ENCODE measurements at places on chromosomes 4 and X.
A peak's percentile ranks its signal among the peaks of the same experiment; 100 is the strongest.

DNA sequence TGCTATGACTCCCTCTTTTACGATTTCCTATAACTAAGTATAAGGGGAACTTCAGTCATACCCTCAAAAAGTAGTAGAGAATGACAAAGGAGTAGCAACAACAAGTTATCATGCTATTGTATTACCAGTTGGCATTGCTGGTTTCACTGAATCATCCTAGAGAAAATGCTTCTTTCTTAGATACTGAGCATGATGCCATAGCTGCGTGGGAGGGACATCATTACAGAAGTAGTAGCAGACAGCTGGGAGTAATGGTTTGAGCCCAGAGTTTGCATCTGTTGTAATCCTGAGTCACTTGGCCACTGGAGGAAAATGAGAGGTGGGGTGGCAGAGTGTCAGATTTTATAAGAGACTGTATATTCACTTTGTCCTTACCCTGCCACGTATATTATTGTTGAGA is 38.6 kb downstream of the MTMR1 start:
- no peaks in the 10 kb centered on the region for H3K27me3 ChIP-seq
- no peak overlapping the region for H3K27ac ChIP-seq
- no peaks in the 10 kb centered on the region for H3K36me3 ChIP-seq
- no peak overlapping the region for H3K4me3 ChIP-seq
- H3K4me1 ChIP-seq: no peaks in the 10 kb centered on the region

DNA sequence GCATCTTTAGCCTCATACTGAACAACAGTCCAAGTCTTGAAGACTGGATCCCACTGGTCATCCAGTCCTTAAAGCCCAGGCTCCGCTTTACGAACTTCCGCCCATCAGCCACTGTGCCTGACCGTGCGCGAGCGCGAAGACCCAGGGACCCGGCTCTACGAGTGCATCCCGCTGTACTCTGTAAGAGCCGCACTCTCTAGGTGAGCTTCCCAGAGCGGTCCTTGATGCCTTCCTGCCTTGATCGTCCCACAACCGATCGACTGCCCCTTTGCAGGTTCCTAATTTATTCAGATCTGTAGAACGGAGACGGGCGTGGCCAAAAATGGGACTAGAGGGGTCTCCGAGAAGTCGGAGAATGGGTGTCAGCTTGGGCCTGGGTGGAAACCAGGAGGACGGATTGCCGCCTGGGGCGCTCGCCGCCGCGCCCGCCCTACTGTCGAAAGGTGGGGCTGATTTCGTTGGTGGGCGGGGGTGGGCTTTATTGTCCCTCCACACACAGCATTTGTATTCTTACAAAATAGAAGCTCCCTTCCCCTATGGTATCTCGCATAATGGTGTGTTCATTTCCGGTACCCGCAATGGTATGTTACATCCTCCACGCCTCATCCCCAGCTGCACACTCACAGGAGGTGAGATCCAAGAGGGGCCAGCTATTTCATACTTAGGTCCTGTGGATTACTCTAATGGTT is 42.3 kb upstream of the FAM156A start:
- H3K4me1 ChIP-seq: no peaks in the 10 kb centered on the region
- H3K4me3 ChIP-seq: no peak overlapping the region
- no peak overlapping the region for H3K27ac ChIP-seq
- H3K36me3 ChIP-seq: no peaks in the 10 kb centered on the region
- H3K27me3 ChIP-seq: no peaks in the 10 kb centered on the region

- no peak for DNase-seq
- no peaks in the 10 kb centered on the region for H3K27me3 ChIP-seq
- no peak overlapping the region for H3K27ac ChIP-seq
- H3K36me3 ChIP-seq: no peaks in the 10 kb centered on the region
- no peak overlapping the region for H3K4me3 ChIP-seq
- H3K4me1 ChIP-seq: no peaks in the 10 kb centered on the region
Observed at GRCh38 chr4:6192245-6192644, 8.1 kb downstream of the JAKMIP1 start.

- no peaks in the 10 kb centered on the region for H3K36me3 ChIP-seq
- no peak overlapping the region for H3K4me3 ChIP-seq
- no peak overlapping the region for H3K27ac ChIP-seq
- peaks cover 2% of the 10 kb centered on the region for H3K27me3 ChIP-seq
- no peaks in the 10 kb centered on the region for H3K4me1 ChIP-seq
Observed at GRCh38 chrX:793216-793770, 162.7 kb downstream of the SHOX start.

GRCh38 chr4:114041117-114041475 is 61.6 kb upstream of the ARSJ start:
- no peak overlapping the region for H3K27ac ChIP-seq
- H3K4me1 ChIP-seq: no peaks in the 10 kb centered on the region
- no peak for DNase-seq
- no peak overlapping the region for H3K4me3 ChIP-seq

GRCh38 chrX:12906046-12906761 is at the start of gene TLR8:
TSS of gene TLR8 (plus strand) at chrX:12906620. CDS start at chrX:12906707, 87 bp downstream.
- DNase-seq: no peak
- H3K36me3 ChIP-seq: no peaks in the 10 kb centered on the region
- no peaks in the 10 kb centered on the region for H3K4me1 ChIP-seq
- H3K27me3 ChIP-seq: no peaks in the 10 kb centered on the region
- H3K27ac ChIP-seq: no peak within 1 kb of the TSS
- no peak within 1 kb of the TSS for H3K4me3 ChIP-seq

GRCh38 chr4:83170952-83171399 is 56.4 kb upstream of the PLAC8 start:
- no peaks in the 10 kb centered on the region for H3K4me1 ChIP-seq
- H3K36me3 ChIP-seq: no peaks in the 10 kb centered on the region
- no peak overlapping the region for H3K4me3 ChIP-seq
- H3K27me3 ChIP-seq: no peaks in the 10 kb centered on the region
- H3K27ac ChIP-seq: no peak overlapping the region

DNA sequence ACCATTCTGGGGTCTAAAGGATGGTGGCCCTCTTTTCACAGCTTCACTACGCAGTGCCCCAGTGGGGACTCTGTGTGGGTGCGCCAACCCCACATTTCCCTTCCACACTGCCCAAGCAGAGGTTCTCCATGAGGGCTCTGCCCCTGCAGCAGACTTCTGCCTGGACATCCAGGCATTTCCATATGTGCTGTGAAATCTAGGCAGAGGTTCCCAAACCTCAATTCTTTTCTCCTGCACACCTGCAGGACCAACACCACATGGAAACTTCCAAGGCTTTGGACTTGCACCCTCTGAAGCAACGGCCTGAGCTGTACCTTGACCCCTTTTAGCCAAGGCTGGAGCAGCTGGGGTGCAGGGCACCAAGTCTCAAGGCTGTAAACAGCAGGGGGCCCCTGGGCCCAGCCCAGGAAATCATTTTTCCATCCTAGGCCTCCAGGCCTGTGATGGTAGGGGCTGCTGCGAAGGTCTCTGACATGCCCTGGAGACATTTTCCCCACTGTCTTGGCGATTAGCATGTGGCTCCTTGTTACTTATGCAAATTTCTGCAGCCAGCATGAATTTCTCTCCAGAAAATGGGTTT is 30.1 kb downstream of the HMGB3 start:
- H3K27ac ChIP-seq: no peak overlapping the region
- DNase-seq: no peak
- H3K4me1 ChIP-seq: no peaks in the 10 kb centered on the region
- no peaks in the 10 kb centered on the region for H3K36me3 ChIP-seq
- no peaks in the 10 kb centered on the region for H3K27me3 ChIP-seq
- no peak overlapping the region for H3K4me3 ChIP-seq

GRCh38 chr4:117560329-117560728 is 474.0 kb upstream of the NDST3 start:
- no peak for DNase-seq
- no peaks in the 10 kb centered on the region for H3K36me3 ChIP-seq
- no peak overlapping the region for H3K4me3 ChIP-seq
- H3K27me3 ChIP-seq: no peaks in the 10 kb centered on the region

DNA sequence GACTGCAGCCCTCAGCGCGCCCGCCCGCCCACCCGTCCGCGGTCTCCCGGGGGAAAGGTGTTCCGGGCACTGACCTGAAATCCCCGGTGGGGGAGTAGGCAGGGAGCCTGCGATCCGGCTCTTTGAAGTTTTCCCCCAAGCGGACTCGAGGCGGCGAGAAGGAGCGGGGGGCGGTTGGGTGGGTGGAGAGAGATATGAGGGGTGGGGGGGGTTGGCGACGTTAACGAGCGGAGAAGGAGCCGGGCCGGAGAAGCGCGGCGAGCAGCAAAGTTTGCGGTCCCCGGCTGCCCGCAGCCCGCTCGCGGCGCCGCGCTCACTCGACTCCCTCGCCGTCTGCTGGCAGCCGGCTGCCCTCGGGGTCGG is 636 bp downstream of the BCOR start:
- H3K4me1 ChIP-seq: no peaks in the 10 kb centered on the region
- no peaks in the 10 kb centered on the region for H3K27me3 ChIP-seq
- peak overlapping the region; percentile 65 for H3K4me3 ChIP-seq

DNA sequence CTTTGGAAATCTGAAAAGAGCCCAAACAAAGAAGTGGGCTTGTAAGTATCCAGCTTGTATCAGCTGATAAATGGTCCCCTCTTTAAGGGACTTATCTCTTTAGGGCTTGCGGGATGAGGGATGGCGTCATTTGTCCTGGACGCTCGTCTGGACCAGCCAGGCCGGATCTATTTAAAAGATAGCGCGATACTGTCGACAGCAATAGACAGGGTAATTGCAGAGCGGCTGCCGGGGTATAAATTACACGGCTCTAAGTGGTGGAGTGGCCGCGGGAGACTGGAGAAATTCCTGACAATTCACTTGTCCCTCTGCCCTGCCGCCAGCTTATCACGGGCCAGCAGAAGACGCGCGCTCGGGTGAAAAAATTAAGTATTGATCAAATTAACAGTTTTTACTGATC is 90.7 kb downstream of the FAM53A start:
- H3K4me3 ChIP-seq: no peak overlapping the region
- DNase-seq: no peak
- H3K27ac ChIP-seq: no peak overlapping the region
- H3K27me3 ChIP-seq: no peaks in the 10 kb centered on the region
- H3K4me1 ChIP-seq: no peaks in the 10 kb centered on the region
- H3K36me3 ChIP-seq: no peaks in the 10 kb centered on the region

- no peaks in the 10 kb centered on the region for H3K36me3 ChIP-seq
- H3K27me3 ChIP-seq: no peaks in the 10 kb centered on the region
- no peak for DNase-seq
- no peak overlapping the region for H3K4me3 ChIP-seq
- no peaks in the 10 kb centered on the region for H3K4me1 ChIP-seq
Observed at GRCh38 chr4:81106150-81106549, 75.6 kb downstream of the BMP3 start.

DNA sequence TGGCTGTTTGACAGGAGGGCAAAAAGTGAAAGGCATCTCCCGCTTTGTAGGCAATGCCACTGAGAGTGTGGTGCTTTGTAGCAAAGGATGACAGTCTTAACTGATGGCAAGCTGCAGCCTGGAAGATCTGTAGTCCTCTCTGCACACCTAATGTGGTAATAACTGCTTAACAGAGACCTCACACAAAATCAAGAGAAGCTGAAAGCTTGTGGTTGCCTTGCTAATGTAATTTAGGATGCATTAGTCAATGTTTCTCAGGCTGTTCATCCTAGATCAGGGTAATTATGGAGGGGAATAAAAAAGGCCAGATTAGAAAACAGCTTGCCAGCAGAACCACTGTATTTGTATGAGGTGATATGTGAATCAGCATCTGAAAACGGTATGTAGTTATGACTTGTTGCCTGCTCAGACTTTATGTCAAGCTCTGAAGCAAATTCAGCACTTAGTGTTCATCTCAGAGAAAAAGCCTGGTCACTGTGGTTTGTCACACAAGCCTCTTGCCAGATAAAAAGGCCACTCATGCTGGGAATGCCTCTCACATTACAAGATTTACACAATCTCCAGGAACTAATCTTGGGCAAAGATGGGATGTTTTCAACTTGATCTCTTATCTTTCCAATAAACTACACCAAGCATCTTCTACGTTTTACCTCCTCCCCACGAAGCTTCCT is 130.8 kb downstream of the ENOX2 start:
- H3K27me3 ChIP-seq: no peaks in the 10 kb centered on the region
- DNase-seq: peak; percentile 3
- H3K4me3 ChIP-seq: no peak overlapping the region
- no peak overlapping the region for H3K27ac ChIP-seq
- no peaks in the 10 kb centered on the region for H3K4me1 ChIP-seq

GRCh38 chrX:1661048-1661921 is 46.4 kb downstream of the ASMT start:
- H3K36me3 ChIP-seq: no peaks in the 10 kb centered on the region
- H3K27ac ChIP-seq: no peak overlapping the region
- H3K4me3 ChIP-seq: no peak overlapping the region
- no peaks in the 10 kb centered on the region for H3K4me1 ChIP-seq
- no peaks in the 10 kb centered on the region for H3K27me3 ChIP-seq

DNA sequence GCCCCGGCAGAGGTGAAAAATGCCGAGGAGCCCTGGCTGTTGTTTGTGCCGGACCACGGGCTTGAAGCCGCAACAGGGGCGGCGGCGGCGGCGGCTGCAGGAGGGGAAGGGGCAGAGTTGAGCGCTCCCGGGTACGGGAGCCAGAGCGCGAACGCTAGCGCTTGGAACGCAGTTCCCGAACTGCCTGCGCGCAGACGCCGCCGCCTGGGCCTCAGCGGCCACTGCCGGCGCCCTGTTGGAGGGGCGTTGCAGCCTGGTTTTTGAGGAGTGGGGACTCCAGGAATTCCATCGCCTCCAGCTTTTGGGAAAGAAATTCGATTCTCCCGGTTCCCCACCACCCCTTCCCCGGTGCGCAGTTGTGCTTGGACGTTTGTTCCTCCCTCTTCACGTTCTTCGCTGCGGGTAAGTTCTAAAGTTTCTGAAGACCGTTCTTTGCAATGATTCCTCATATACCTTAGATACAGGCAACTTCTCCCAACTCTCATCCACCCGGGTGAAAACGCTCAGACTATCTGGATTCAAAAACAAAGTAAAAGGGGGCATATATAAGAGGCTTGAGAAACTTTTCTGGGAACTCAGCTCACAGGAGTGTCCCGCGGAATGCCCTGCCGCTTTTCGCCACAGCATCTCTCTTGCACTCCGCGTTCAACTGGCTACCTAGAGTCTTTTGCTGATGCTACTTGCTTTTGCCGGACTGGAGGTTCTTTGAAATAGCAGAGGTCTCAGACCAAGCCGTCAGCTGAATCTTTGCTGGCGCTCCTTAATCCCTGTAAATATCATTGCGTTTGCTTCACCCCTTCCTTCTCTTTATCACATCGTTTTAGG is 1.0 kb downstream of the FAT4 start:
- H3K4me3 ChIP-seq: peak overlapping the region; percentile 69
- peak; percentile 12 for DNase-seq
- H3K27ac ChIP-seq: peak overlapping the region; percentile 81
- no peaks in the 10 kb centered on the region for H3K27me3 ChIP-seq
- no peaks in the 10 kb centered on the region for H3K4me1 ChIP-seq
- no peaks in the 10 kb centered on the region for H3K36me3 ChIP-seq

GRCh38 chr4:38062088-38062775 is 102.0 kb downstream of the PTTG2 start:
- no peaks in the 10 kb centered on the region for H3K27me3 ChIP-seq
- no peaks in the 10 kb centered on the region for H3K4me1 ChIP-seq
- H3K36me3 ChIP-seq: no peaks in the 10 kb centered on the region
- peak overlapping the region; percentile 24 for H3K4me3 ChIP-seq

GRCh38 chr4:152258391-152258790 is 277.5 kb downstream of the FBXW7 start:
- H3K4me1 ChIP-seq: no peaks in the 10 kb centered on the region
- H3K4me3 ChIP-seq: no peak overlapping the region
- no peak overlapping the region for H3K27ac ChIP-seq
- no peaks in the 10 kb centered on the region for H3K36me3 ChIP-seq
- no peaks in the 10 kb centered on the region for H3K27me3 ChIP-seq

GRCh38 chr4:25939330-25939729 is 25.3 kb downstream of the SMIM20 start:
- H3K36me3 ChIP-seq: no peaks in the 10 kb centered on the region
- no peak overlapping the region for H3K4me3 ChIP-seq
- H3K27me3 ChIP-seq: no peaks in the 10 kb centered on the region
- H3K27ac ChIP-seq: no peak overlapping the region
- H3K4me1 ChIP-seq: no peaks in the 10 kb centered on the region

GRCh38 chrX:15464704-15465103 is 28.4 kb downstream of the PIR start:
- no peaks in the 10 kb centered on the region for H3K36me3 ChIP-seq
- no peaks in the 10 kb centered on the region for H3K27me3 ChIP-seq
- no peak overlapping the region for H3K27ac ChIP-seq
- no peak overlapping the region for H3K4me3 ChIP-seq
- DNase-seq: no peak
